ENCODE measurements at places on chromosomes 1 and 21. TPM values are rescaled to one million over a fixed set of nuclear protein-coding genes. Genes with fewer than 3 reads are reported as not detected.
A peak's percentile ranks its signal among the peaks of the same experiment; 100 is the strongest.

DNA sequence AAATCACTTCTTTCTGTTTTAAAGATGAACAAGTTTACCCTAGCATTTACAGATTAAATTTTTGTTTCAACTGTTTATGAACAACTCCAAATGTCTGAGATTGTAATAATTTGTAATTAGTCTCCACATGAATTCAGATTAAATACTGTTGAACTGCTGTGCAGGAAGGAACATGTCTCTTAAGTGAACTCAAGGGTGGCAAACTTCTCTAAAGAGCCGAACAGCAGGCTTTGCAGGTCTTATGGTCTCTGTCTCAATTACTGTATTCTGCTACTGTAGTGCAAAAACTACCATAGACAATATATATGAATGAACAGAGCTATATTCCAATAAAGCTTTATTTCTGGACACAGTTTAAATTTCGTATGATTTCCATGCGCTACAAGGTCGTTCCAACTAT is 6.6 kb downstream of the RSBN1 start:
- no peak for DNase-seq

- no peak for DNase-seq
Observed at GRCh38 chr1:204513117-204513716, 3.0 kb upstream of the MDM4 start.

DNA sequence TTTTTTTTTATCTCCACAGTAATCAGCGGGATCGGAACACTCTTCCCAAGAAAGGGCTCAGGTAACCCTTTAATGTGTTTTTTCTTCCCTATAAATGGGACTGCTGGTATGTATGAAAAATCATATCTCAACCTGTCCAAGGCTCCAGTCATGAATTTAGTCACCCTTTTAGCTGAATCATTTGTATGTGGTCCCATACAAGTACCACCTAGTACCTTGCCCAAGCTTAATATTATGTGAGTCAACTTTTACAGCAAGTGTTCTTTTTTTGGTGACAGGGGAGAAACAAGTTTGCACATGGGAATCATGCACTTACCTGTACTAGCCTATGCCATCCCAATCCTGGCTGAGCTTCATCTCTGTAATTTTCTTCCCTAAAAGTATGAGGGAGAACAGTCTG is 43.7 kb upstream of the IPO9 start:
- no peak for DNase-seq

- DNase-seq: no peak
Observed at GRCh38 chr1:26009796-26010447, 11.7 kb upstream of the EXTL1 start.

GRCh38 chr1:17475752-17476151 is 36.3 kb upstream of the RCC2 start:
- no peak for DNase-seq

DNA sequence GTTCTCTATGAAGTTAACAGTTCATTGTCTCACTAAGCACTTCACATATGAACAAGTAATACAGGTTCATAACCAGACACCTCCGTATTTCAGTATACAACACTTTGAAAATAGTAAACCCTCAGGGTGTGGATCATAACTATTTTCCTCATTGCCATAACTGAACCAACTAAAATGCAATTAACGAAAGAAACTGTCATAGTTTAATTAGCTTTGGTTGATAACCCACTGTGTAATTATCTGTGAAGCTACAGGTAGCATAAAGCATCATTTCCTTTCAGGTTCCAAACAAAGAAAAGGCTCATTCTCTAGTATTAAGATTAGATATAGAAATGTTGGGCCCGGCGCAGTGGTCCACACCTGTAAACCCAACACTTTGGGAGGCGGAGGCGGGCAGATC is 58.5 kb downstream of the EIF4G3 start:
- DNase-seq: no peak

DNA sequence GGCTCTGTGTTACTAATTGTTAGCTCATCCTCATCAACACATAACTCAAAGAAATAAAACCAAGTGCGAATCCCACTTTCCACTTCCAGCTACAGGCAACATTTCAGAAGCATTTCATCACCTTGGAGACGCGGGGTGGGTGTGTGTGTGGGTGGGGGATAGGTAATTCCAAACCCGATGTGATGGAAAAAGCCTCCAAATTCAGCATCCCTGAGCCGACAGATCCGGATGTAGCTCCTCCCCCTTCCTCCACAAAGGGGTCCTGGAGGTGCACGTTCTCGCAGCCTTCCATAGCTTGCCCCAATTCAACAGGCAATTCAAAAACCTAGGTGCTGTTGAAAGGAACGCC is 486 bp downstream of the HSPA13 start:
- DNase-seq: peak; percentile 36

GRCh38 chr1:119314001-119314796 is 54.4 kb upstream of the HAO2 start:
- no peak for DNase-seq

DNA sequence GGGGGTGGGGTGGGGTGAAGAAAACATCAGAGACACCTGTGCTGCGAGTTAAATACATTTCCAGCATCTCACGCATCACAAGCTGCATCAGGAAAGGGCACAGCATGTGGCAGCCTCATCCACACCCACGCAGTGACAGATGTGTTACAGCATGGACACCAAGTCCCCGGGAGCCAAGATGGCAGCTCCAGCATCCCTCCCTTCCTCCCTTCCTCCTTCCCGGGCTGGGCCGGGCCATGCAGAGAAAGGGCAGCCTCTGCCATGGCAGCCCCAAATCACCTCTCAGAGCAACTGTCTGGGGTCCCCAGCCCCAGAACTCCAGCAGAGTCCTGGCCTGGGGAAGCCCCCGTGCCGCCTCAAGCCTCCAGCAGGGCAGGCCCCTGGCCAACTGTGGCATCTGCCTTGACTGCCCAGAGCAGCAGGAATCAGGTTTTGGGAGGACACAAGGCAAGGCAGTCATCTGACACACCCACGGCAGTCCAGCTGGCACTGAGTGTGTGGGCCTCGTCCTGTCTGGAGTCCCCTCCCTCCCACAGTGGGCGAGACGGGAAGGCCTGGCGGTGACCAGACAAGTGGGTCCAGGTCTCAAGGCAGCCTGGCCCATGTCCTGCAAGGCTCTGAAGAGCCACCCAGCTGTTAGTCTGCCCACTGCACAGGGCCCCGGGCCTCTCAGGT is 6.2 kb downstream of the SMIM1 start:
- no peak for DNase-seq

DNA sequence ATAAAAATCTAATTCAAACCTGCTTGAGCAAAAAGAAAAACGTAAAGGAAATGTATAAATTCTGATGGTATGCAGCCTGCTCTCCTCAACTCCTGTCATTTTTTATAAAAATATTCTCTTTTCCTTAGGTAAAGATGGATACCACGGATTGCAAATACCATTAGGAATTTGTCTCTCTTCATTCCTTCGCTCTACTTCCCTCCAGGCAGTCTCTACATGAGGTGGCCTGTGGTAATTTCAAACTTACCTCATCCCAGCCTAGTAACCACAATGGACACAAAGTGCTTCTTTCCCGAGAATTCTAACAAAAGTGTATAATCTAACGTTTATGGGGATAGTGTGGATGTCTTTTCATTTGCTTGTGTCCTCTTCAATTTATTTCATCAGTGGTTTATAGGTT is 239.5 kb upstream of the LRRC7 start:
- no peak for DNase-seq

DNA sequence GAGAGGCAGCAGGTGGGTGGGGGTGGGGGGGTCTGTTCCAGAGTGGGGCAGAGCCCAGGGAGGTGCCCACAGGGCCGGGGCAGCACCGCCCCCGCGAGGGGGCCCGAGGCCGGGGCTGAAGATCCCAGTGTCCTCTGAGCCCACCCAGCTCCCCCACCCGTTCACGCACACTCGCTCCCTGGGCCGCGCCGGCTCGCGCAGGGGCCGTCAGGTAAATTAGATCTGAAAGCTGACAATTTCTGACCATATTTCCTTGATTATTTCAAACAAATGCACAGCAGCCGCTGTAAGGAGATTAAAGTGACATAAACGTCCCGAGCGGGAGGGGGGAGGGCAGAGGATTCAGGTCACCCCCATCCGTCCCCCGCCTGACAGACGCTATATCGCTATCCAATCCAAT is 118.0 kb downstream of the CASZ1 start:
- DNase-seq: no peak

GRCh38 chr1:25174730-25175612 is 57.3 kb downstream of the SYF2 start:
- DNase-seq: no peak

DNA sequence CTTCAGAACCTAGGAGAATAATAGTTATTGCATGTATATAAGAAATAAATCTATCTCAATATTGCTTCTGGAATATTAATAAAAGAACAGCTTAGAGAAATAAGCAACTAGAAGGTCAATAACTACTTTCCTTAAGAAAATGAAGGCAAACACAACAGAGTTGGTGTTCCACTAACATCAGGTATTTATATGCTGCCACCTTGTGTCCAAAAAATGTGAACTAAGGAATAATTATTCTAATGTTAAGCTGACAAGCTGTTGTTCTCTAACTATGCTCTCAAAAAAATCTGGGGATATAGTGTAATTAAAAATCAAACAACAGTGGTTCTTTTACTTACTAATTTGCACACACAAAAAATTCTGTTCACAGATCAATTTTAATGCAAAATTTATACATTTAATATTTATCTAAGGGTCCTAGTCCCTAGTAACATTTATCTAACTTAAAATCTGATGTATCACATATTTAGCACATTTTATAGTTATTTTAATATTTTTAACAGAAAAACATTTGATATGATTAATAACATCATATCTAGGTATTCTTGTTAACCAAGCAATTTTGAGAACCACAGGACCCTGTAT is 39.6 kb downstream of the UCHL5 start:
- peak; percentile 53 for DNase-seq

DNA sequence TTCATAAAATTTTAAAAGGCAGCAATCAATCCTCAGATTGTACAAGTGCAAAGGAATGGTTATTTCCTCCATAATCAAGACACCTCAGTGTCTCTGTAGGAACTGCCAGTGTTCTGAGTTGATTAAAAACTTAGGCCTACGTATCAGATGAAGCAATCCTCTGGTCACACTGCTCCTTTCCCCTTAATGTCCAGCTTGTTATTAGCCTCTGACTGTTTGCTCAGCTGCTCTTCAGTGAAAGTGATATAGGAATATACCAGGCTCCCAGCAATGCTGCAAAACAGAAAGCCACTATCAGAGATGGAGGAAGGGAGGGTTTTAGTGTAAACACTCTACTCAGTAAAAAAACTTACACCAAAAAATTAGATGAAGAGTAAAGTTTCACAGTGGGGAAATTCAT is 49.8 kb downstream of the SLC35D1 start:
- DNase-seq: no peak

GRCh38 chr1:174217787-174218574 is 58.7 kb downstream of the RABGAP1L start:
- no peak for DNase-seq

DNA sequence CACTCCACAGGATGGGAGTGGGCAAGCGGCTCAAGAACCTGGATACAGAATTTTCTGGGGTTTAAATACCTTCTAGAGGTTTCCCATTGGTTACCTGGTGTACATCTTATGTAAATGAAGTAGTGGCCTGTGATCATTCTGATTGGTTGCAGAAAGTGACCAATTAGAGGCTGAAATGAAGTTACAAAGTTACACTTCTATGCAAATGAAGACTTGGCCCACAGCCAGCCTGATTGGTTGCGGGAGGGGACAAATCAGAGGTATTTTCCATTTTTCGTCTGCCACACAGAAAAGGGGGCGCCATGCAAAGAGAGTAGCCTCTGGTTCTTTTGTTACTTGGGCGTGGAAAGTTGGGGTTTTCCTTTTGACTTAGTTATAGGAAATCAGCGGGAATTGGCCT is 8.9 kb downstream of the KCNAB2 start:
- DNase-seq: no peak

GRCh38 chr1:47771751-47772150 is 225.4 kb downstream of the TRABD2B start:
- no peak for DNase-seq

DNA sequence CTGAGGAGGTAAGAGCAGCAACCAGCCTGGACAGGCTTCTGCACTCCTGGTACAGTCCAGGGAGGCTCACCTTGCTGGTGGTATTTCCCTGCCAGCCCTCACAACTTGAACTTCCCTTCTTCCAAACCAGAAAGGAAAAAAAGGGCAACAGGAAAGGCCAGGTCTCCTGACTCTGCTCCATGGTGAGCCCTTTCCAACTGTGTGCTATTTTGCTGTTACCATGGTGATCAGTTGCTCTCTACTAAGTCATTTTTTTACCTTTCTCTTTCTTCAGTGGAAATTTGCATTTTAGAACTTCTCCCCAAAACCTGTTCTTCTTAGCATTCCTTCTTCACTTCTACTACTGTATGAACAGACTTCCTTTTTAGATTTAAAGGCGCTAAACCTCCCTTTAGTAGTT is 164.3 kb downstream of the GRIK1 start:
- DNase-seq: no peak

DNA sequence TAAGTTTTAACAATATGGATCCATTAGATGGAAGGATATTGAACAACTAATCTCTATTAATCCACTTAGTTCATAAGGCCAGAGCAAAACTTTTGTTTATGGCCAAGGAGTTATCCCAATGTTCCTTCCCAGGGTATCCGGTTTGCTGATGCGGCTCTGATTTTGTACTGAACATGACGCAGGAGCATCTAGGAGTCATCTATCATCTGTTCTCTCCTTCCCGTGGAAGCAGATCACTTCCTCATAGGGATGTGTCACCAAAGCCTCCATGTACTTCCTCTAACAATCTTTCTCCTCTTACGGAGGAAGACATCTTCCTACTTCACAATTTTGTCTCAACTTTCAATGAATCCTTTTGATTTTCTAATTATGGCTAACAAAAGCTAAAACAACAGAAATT is 206.6 kb downstream of the APP start:
- no peak for DNase-seq

GRCh38 chr21:33015096-33015495 is 10.6 kb upstream of the OLIG2 start:
- DNase-seq: no peak

DNA sequence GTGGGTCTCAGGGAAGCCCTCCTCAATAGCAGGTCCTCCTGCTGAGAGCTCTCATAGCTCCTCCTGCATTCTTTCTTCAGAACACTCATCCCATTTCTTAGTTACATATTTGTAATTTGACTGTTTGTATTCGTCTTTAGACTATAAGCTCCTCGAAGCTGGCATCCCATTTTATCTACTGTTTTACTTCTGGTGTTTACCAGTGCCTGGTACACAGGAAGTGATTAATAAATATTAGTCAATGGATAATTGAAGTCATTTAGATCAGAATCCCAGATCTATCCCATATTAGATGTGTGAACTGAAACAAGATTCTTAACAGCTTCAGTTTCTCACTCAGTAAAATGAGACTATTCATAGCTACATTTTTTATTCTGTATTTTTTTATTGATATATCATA is 88.7 kb downstream of the PLPP3 start:
- no peak for DNase-seq

COL24A1 gene
- polyA plus RNA-seq: 2.0 TPM

LCE2A gene
- not detected for polyA plus RNA-seq

MROH9 gene
- not detected for polyA plus RNA-seq

MYBPH gene
- 0.31 TPM for polyA plus RNA-seq

FMOD gene
- polyA plus RNA-seq: 42.4 TPM

CELA3A gene
- not detected for polyA plus RNA-seq

LRRC53 gene
- polyA plus RNA-seq: 0.03 TPM

PAFAH2 gene
- polyA plus RNA-seq: 22.9 TPM

HJV gene
- polyA plus RNA-seq: 0.07 TPM

NOTCH2 gene
- 160 TPM for polyA plus RNA-seq

AADACL4 gene
- polyA plus RNA-seq: 1.7 TPM

LYST gene
- 13.8 TPM for polyA plus RNA-seq

CDC14A gene
- 30.3 TPM for polyA plus RNA-seq

PSRC1 gene
- 27.5 TPM for polyA plus RNA-seq

NTPCR gene
- polyA plus RNA-seq: 76.7 TPM

LMOD1 gene
- 4.7 TPM for polyA plus RNA-seq

CTSK gene
- polyA plus RNA-seq: 26.8 TPM
